ENCODE measurements at places on chromosomes 3 and 15.

DNA sequence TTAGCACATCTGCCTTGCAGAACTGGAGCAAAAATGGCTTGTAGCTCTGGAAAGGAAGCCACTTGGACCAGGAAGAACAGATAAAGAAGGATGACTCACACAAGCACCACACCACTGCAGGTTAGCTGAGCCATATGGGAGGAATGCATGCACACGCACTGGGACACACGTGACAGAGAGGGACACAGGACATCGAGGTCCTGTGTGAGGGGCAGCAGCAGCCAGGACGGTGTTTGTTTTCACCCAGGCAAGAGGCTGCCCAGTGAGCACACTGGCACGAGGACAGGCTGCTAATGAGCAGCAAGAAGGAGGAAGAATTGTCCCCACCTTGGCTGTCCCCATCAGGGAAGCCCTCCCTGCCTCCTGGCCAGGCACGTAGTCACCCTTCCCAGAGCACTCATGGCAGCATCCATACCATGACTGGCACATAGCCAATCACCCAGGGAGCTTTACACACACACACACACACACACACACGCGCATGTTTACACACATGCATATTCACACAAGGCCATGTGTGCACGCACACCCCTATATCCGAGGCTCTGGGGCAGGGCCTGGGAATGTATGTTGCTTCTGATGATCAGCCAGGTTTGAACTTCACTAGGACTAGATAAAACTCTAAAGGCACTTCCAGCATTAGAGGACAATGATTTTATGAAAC lies 24.0 kb upstream of the SPTBN5 start:
- no peak for ATAC-seq

GRCh38 chr15:36465304-36465703 lies 114.1 kb upstream of the CDIN1 start:
- no peak for ATAC-seq

DNA sequence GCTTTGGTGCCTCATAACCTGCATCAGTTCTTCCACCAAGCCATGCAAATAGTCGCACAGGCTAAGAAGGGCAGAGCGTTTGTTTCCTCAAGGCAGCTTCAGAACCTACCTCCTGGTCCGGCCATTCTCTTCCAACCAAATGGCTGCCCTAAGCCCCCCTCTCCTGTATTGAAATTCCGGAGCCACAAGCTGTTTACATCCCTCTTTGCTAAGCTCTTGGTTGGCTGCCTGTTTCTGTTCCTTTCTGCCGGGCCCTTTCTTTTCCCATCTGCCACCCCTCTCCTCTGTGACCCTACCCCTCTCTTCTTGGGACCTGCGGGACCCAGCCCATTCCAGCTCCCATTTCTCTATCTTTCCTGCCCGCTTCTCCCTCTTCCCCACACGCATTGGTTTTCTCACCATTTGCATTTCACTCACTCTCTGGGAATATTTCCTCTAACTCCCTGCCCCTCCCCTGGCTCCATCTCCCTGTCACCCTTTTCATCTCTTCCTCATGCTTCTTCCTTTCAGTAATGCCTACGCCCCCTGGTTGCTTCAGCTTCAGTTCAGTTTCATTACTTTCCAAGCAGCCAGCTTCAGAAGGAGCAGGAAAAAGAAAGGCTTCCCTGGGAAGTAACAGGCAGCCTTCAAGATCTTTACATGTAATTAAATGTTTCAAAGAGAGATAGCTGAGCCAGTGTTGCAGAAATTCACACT lies 113.5 kb downstream of the RAB11A start:
- ATAC-seq: peak; percentile 3

GRCh38 chr3:59774634-59775033 lies 724.8 kb upstream of the CFAP20DC start:
- ATAC-seq: no peak

- no peak for ATAC-seq
These were observed 18.7 kb downstream of the TMF1 start for GRCh38 chr3:69033470-69033869.

- ATAC-seq: no peak
These were observed 89.0 kb upstream of the STRIT1 start for GRCh38 chr3:155382396-155383042.

DNA sequence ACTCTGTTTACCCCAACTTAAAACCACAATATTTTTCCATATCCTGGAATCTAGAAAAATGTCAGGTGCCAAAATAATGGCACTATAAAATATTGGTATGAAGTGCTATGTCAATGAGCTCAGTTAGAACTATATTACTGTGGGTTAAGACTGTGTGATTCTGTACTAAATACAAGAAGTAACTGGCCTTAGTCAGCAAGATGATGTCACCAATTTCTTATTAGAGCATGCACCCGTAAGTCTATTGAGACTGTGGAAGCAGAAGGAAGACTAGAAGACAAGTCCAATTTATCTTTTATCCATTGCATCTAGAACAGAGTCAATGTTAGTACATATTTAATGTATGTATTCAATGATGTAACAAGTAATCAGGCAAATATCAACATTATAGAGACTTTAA lies 25.0 kb downstream of the LRRC58 start:
- no peak for ATAC-seq

GRCh38 chr15:63507878-63508818 lies 3.8 kb downstream of the USP3 start:
- ATAC-seq: no peak

- no peak for ATAC-seq
These were observed 160.7 kb downstream of the PDE8A start for GRCh38 chr15:85142312-85142711.

GRCh38 chr15:82809308-82810060 lies at the start of gene WHAMM:
TSS of gene WHAMM (plus strand) at chr15:82809628. CDS start at chr15:82809727, 99 bp downstream.
- peak; percentile 94 for ATAC-seq

Measured in stimulated activated memory B cell treated with anti-CD40 and anti-IgM and Interleukin-4, amounts not matched to agents 10 μg/mL and 1 μg/mL and 100 μg/mL, for 72 hours (primary cell).